ENCODE measurements at places on chromosomes 6 and 20. TPM values are rescaled to one million over a fixed set of nuclear protein-coding genes. Genes with fewer than 3 reads are reported as not detected.

The SAMD3 gene
- total RNA-seq = 1.6 TPM

The IL17F gene
- total RNA-seq = not detected

The BHLHE23 gene
- 23.9 TPM for total RNA-seq

The NT5E gene
- total RNA-seq = 0.29 TPM

The PBOV1 gene
- not detected for total RNA-seq

The EBF4 gene
- total RNA-seq = 11.0 TPM

The DLL1 gene
- 34.3 TPM for total RNA-seq

The BCLAF1 gene
- total RNA-seq = 179 TPM

The TREM1 gene
- not detected for total RNA-seq

GRCh38 chr20:62044631-62045030, 21.1 kb downstream of the TAF4 start:
- no peak for DNase-seq

- no peak for DNase-seq
These were observed 39.6 kb downstream of the PLCG1 start for GRCh38 chr20:41176711-41177552.

DNA sequence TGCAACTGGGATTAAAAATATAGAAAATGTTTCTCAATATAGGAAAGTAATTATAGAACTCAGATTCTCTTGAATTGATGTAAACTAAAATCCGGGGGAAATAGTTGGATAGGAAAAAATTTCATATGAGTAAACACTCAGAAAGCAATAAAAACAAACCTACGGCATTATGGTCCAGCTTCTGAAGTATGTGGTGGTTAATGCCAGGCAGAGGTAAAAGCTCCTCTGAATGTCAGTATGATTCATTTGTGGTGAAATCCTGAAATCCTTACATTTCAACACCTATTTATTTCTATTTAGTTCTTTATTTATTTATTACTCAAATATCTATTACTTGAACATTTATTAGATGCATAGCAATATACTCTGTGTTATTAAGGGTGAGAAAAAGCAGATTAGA, 145.1 kb downstream of the RIMS1 start:
- DNase-seq = no peak

GRCh38 chr6:27478141-27478705, 5.3 kb upstream of the ZNF184 start:
- no peak for DNase-seq

GRCh38 chr6:119348748-119349360, 707 bp downstream of the MAN1A1 start:
- DNase-seq = peak; percentile 49

DNA sequence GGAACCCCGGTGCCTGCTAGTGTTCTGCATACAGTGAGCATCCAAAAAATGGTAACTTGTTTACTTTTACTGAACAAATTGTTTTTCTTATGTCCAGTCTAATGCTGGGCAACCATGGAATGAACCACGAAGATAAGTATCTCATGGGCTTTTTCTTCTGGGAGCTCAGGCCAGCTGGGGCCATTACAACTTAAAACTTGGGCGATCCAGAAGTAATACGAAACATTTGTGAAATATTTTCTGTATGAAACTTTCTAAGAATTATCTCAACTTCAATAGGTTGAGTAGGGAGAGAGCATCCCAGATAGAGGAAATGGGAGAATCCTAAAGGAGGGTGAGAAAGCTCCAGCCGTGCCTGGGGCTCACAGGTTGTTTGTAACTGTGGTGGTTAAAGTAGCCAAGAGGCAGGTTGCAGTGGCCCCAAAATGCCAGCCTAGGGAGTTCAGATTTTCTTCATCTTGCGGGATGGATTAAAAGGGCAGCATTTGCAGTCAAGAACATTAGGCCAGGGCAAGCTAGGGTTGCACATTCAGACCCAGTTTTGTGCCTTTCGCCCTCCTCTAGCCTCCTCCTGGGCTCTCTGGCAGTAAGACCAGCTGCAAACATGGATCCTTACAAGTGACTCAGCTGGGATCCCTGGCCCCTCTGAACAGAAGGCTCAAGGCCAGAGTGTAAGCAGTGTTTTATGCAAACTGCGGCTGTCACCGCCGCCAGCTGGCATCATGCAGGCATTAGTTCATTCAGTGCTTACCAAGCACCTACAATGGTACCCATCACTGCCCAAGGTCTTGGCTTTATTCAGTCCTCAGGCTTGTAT, 41.5 kb downstream of the ELMO2 start:
- no peak for DNase-seq

- DNase-seq = no peak
These were observed 443.0 kb downstream of the PKHD1 start for GRCh38 chr6:51644426-51644825.
